Ecto neural progenitor cell (in vitro differentiated cells): ENCODE measurements at places on chromosomes 7 and 10.
A peak's percentile ranks its signal among the peaks of the same experiment; 100 is the strongest.

DNA sequence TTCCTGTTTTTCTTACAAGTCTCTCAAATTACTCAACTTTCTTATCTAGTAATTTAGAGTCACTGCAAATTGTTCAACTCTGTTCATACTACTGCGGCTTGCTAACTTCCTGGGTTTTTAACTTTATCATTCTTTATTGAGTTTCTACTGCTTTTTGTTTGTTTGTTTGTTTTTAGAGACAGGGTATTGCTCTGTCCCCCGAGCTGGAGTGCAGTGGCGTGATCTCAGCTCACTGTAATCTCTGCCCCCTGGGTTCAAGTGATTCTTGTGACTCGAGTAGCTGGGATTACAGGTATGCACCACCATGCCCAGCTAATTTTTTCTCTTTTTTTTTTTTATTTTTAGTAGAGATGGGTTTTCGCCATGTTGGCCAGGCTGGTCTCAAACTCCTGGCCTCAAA is 182.9 kb downstream of the TSPAN12 start:
- DNase-seq = no peak

GRCh38 chr7:26348234-26348851 is 56.7 kb downstream of the SNX10 start:
- DNase-seq = no peak

DNA sequence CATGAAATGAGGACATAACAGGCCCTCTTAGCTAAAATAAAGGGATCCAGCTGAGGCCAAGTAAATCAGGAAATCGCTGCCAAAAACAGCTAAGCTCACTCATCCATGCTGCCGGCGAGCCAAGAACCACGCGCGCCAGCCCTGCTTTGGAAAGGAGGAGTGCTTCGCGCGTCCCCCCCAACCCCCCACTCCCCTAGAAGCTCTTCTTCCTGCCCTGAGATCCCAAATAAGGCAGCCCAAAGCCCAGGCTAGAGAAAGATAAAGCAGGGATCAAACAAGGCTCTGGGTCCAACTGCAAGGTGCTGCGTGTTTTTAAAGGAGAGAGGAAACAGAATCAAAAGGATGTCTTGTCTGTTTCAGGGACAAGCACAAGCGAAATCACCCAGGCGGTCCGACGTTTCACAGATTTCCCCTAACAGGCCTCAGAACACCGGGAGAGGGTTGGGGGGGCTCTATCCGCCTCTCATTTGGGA is 168.3 kb upstream of the AUTS2 start:
- DNase-seq = no peak

GRCh38 chr7:37694208-37695094 is 10.9 kb downstream of the GPR141 start:
- DNase-seq = peak; percentile 57
